IMR-90 (cell line): ENCODE measurements at places on chromosomes 3 and 15. TPM values are rescaled to one million over a fixed set of nuclear protein-coding genes. Genes with fewer than 3 reads are reported as not detected.

The BBS4 gene
- total RNA-seq, result 9.7 and 15.8 TPM in 2 replicates

GRCh38 chr3:56763233-56763632, 38.5 kb downstream of the ARHGEF3 start:
- no peak for DNase-seq

- peak; percentile 27 for DNase-seq
Observed at GRCh38 chr3:44981220-44981619, 5.2 kb downstream of the EXOSC7 start.

GRCh38 chr15:70852501-70853317, 1.2 kb downstream of the LARP6 start:
- peak; percentile 88 for DNase-seq

GRCh38 chr3:184645336-184645735, 66.5 kb downstream of the MAGEF1 start:
- peak; percentile 20 for DNase-seq

The NLGN1 gene
- 11.1 and 12.5 TPM in 2 replicates for total RNA-seq

DNA sequence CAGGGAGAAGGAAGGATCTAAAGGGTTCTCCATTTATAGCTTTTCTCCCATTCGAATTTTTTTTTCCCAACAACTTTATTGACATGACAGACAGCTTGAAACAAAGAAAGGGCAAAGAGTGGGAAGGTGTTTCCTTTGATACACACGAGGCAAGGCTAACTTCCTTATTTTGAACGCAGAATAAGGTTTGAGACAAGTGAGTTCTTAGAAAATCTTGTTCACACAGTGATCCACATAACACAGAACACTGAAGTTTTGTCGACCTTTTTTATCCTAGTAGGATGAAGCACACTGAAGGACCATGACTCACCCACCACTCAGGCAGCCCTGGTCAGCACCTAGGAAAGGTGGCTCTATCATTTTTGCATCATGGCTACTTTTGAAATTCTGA, 425.8 kb upstream of the MDFIC2 start:
- DNase-seq, result no peak

DNA sequence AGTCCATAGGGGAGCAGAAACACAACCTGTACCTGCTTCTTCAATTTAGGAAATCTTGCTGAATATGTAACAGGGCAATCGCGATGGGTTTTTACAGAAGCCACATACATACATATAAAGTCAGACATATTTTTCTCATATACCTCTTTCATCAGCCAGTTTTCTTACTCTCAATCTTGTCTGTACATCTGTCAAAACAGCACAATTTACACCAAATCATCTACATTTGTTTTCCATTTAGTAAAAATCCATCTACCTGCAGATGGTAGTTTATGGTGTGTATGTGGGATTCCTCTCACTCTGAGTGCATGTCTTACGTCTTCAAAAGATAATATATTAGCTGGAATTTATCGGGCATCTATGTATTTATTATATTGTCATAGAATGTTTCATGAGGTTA, 208.7 kb downstream of the ZPLD1 start:
- no peak for DNase-seq
